ENCODE measurements at places on chromosomes 5 and 9. TPM values are rescaled to one million over a fixed set of nuclear protein-coding genes. Genes with fewer than 3 reads are reported as not detected.

Gene HAPLN1
- polyA plus RNA-seq = 0.06 TPM

Gene AHRR
- polyA plus RNA-seq = 37.1 TPM

Gene DRD1
- polyA plus RNA-seq = 0.16 TPM

Gene BNC2
- 15.5 TPM for polyA plus RNA-seq

Gene OR1J2
- polyA plus RNA-seq = not detected

Gene LCN10
- not detected for polyA plus RNA-seq

Gene HINT2
- polyA plus RNA-seq = 20.6 TPM

Gene CAMK2A
- 0.19 TPM for polyA plus RNA-seq

Gene ADAMTS12
- 27.3 TPM for polyA plus RNA-seq

Gene PDLIM4
- 214 TPM for polyA plus RNA-seq

Measured in IMR-90 (cell line).